Activated CD4-positive, alpha-beta T cell treated with anti-CD3 and anti-CD28 coated beads, Interleukin-2, amount 50 U/mL, for 1 hour (primary cell): ENCODE measurements at places on chromosomes 5 and 9.

DNA sequence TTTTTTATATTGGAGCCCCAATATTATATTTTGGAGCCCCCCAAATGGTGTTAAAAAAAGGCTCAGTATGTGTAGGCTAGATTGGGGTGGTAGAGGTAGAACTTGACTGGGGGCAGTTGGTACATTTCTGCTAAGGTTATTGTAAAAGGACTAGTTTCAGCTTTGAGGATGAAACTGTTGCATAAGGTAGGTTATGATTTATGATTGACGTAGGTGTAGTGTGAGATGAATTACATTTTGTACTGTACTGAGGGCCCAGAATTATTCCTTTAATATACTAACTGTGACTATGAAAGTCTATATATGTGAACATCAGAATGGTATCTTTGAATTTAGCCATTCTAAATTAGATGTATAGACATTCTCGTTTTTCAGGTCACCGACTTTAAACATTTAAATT, 3.6 kb downstream of the RIC1 start:
- no peak for DNase-seq

DNA sequence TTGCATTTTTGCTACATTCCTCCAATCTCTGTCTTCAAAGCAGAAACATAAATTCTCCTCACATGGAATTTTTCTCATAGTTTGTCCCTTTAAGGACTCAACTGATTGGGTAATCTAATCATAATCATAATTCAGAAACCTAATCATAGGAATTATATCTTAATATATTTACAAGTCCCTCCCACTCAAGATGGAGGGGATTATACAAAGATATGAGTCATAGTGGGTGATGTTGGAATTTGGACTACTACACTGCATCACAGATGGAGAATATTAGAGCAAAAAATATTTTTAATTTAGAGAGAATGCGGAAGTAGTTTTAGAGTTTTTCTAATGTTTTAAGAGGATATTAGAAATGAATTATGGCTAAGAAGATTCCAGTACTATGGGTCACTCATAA, 1034.0 kb downstream of the DTWD2 start:
- DNase-seq, result no peak

DNA sequence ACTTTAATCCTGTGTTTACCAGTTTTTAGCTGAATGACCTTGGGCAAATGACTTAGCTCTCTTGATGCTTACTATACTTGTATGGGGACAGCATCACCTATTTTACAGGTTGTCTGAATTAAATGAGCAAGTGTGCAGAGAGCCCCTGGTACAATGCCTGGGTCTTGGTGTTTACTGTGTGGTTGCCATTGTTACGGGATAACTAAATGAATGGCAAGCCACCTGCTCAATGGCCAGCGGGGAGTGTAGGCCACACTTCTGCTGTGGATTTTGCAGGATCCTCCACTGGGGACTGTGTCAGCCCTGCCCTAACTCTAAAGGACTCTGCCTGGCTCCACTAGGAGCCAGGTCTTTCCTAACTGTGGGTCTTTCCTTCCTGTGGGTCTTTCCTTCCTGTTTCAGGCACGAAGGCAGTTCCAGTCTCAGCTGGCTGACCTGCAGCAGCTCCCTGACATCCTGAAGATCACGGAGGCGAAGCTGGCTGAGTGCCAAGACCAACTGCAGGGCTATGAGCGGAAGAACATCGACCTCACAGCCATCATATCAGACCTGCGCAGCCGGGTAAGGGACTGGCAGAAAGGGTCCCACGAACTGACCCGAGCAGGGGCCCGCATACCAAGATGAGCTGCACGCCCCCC, 10.3 kb upstream of the GLE1 start:
- DNase-seq, result no peak

DNA sequence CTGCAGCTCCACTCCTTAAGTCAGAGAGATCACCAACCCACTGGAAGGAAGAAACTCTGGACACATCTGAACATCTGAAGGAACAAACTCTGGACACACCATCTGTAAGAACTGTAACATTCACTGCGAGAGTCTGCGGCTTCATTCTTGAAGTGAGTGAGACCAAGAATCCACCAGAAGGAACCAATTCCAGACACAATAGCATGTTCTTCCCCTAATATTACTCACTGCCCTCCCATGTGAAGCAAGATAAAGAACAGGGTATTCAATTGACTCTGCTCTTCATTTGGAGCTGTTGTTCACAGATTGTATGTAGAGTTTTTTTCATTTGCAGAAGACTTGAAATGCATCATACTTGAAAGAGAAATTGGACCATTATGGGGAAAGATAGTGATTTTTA, 10.8 kb downstream of the SAXO1 start:
- no peak for DNase-seq

- DNase-seq, result no peak
Measured at GRCh38 chr5:169545762-169546161, 37.8 kb upstream of the SPDL1 start.

DNA sequence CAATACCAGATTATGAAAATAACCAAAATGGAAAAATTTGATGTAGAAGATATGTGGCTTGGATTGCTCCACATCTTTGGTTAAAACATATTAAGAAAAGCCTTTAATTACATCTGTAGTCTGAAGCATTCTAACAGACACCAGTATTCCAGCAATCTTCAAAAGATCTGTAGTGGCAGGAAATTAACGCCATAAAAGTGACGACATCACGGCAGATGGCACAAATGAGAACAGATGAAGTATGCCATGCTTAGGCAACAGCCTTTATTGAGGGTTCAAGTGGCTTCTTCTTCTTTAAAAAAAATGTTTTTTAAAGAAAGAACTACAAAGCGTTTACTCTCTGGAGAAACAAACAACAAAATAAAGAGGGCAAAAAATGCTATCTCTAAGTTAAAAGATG, 164.2 kb downstream of the MEF2C start:
- no peak for DNase-seq

GRCh38 chr9:30925635-30926034, 1458.8 kb upstream of the ACO1 start:
- no peak for DNase-seq

GRCh38 chr9:133098871-133099270, 22.2 kb downstream of the RALGDS start:
- no peak for DNase-seq

DNA sequence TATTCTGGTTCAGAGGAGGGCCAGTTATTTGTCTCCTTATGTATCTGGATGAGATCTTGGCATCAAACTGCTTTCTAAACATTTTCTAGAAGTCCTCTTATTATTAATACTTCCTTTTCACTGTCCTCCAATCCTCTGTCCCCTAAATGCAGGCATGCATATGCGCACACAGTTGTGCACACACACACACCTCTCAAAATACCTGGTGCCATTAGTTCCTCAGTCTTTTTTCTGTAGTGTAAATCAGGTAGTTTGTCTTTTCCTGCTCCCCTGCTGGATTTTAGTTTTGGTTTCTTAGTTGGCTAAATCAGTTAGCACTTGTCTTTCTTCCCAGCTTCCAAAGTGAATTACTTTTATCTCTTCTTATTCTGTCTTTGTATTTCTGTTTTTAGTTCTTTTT, 55.8 kb upstream of the LRRC70 start:
- no peak for DNase-seq

- DNase-seq, result no peak
Measured at GRCh38 chr5:147170603-147171002, 64.2 kb upstream of the STK32A start.

DNA sequence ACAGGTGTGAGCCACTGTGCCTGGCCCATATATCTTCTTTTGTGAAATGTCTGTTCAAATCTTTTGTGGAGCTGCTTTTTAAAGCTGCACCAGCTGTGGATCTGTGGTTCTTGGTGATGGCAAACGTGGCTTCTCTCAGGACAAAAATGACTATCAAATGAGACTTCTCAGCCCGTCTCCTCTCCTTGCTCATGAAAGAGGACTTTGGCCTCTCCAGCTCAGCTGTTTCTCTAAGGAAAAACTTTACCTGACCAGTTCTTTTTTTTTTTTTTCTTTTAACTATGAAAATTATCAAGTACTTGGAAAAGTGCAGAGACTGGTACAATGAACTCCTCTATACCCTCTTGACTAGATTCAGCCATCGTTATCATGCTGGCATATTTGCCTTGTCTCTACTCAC, 44.8 kb downstream of the RALGPS1 start:
- DNase-seq, result no peak

GRCh38 chr9:106920701-106921283, 57.8 kb downstream of the ZNF462 start:
- DNase-seq, result no peak

DNA sequence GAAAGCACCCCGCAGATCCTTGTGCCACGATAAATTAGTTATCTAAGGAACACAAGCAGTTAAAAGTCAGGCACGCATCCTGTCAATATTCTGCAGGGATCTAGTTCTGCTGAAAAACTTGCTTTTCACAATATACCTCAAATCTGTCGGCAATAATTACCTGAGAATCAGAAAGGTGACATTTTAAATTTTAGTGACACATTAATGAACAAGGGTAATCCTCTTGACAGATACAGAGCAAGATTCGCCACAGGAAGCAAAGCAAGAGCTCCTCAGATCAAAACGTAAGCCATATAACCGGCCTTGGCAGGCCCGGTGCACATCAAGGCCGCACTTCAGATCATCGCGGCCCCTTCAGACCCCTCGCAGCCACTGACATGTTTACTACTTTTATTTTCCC, 185.7 kb downstream of the ATPSCKMT start:
- DNase-seq, result no peak
